Stimulated activated CD8-positive, alpha-beta memory T cell treated with anti-CD3 and anti-CD28 coated beads, Interleukin-7, amount 100 ng/mL, for 1 hour (primary cell): ENCODE measurements at places on chromosomes 4 and X.

GRCh38 chr4:55439023-55439422 lies 43.3 kb downstream of the TMEM165 start:
- no peak for DNase-seq

GRCh38 chrX:150332023-150332422 lies 31.1 kb upstream of the MAMLD1 start:
- no peak for DNase-seq

GRCh38 chrX:95332530-95332929 lies 1352.1 kb upstream of the DIAPH2 start:
- no peak for DNase-seq

- no peak for DNase-seq
Measured at GRCh38 chrX:123720486-123720885, 12.4 kb downstream of the THOC2 start.

GRCh38 chr4:7465017-7465416 lies 30.3 kb upstream of the PSAPL1 start:
- no peak for DNase-seq

- no peak for DNase-seq
Measured at GRCh38 chrX:131289527-131289926, 421 bp upstream of the IGSF1 start.

- DNase-seq = no peak
Measured at GRCh38 chr4:6443035-6444023, 29.1 kb downstream of the PPP2R2C start.

DNA sequence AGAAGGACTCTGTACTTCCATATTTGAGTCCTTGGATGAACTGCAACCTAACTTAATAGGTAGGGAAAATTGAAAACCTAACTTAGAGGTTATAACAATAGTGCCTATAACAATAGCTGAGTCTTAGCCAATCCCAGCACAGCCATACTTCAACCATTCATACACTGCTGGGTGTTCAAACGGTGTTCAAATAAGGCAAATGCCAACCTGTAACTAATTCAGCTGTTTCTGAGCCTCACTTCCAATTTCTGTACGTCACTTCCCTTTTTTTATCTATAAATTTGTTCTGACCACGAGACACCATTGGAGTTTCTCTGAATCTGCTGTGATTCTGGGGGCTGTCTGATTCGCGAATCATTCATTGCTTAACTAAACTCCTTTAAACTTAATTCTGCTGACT lies 9.6 kb upstream of the GRSF1 start:
- no peak for DNase-seq

- DNase-seq = no peak
Measured at GRCh38 chr4:122512430-122512829, 55.9 kb upstream of the IL2 start.

DNA sequence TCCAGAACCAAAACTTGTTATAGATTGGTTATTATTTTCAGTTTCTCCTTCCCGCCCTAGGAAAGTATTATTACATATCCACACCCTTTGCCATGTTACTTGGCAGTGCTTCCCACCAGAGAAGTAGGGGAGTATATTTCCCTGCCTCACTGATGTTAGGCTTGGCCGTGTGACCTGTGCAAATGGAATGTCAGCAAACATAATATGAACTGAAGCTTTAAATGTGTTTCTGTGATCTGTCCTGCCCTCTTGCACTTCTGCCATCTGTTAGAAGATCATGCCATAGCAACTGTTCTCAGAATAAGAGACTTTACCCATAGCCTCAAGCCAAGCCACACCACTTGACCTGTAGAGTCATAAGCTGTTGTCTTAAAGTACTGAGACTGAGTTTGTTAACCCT lies 36.7 kb upstream of the NEUROG2 start:
- DNase-seq = no peak
